ENCODE measurements at places on chromosomes 3 and 15.

DNA sequence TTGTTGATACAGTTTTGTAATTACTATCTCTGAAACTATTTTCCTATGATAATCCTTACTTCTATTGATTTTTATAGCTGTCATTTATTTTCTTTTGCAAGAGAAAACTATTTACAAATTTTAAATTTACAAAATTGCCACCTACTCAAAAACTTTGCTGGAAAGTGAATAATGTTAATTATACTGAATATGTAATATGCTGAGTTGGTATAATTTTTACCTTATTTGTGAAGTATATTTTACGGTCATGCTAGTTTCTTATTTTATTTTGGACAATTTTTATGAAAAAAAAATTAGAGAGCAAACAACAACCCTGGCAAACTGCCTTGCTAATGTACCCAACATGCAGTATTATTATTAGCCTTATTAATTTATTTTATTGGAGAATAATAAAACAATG, 2.9 kb downstream of the KCNH8 start:
- DNase-seq, result no peak

DNA sequence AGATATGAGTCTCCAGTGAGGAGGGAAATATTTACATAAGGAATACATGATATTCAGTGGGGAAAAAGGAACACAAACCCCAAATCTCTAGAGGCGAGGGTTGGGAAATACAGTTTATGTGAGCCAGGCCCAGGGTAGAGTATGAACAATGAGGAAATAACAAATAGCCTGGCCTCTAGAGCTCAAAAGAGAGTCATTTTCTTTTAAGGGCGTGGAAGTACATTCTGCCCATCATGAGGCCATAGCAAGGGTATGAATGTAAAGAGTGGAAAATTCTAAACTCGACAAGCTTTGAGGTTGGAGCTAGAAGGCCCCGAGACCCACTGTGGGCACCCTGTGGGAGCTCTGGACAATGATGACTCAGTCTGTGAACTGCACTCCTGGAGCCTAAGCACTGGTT, 27.8 kb upstream of the IGF2BP2 start:
- DNase-seq, result no peak

DNA sequence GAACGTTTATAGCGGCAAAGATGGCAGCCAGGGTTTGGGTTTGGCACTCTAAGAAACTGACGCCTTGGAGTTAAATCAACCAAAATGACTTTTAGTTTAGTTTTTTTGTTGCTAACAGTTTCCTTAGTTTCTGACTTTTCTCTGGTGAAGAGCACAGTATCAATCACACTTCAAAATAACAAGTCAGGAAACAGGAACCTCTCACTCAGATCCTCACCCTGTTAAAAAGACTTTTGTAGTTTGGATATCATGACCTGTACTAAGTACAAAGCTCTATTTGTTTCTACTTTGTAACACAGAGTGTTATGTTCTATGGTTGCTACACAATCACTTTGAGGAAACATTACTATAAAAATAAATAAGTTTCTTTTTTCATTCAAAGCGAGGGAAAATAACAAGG, 51.1 kb downstream of the ATP10A start:
- DNase-seq, result no peak

GRCh38 chr3:54062546-54062945, 59.8 kb upstream of the CACNA2D3 start:
- DNase-seq, result no peak

GRCh38 chr15:80507131-80507530, 102.9 kb downstream of the ARNT2 start:
- DNase-seq, result no peak

GRCh38 chr3:114126461-114126860, 52.4 kb downstream of the DRD3 start:
- no peak for DNase-seq

- no peak for DNase-seq
Measured at GRCh38 chr3:105315815-105316214, 50.9 kb upstream of the ALCAM start.

DNA sequence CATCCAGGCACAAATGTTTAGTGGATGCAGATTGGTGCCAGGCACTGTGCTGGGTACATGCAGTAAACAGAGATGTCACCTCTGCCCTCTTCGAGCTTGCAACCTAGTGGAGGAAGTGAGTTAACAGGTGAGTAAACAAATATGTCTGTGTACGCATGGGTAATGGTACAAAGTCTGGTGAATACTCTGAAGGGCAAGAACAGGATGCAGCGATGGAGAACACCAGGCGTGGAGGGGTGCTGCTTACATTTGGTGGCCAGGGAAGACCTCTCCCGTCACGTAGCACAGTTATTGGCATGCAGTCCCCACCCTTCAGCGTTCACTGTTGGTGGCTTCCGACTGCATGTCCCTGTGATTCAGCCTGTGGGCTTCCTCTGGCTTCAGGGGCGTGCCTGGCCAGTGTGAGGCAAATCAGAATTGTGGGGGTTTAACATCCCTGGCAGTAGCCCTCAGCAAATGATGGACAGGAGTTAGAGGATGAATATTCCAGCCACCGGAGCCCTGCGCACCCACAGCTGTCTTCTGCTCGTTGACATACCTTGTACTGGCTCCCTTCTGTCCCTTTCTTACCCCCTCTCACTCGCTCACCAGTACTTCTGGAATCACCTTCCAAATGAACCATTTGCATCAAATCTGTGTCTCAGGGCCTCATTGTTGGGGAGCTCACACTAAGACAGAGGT, 9.1 kb upstream of the HDAC11 start:
- no peak for DNase-seq

GRCh38 chr15:48596841-48597240, 48.7 kb downstream of the FBN1 start:
- no peak for DNase-seq

- DNase-seq, result no peak
Measured at GRCh38 chr15:40702077-40702476, 7.1 kb downstream of the RAD51 start.

DNA sequence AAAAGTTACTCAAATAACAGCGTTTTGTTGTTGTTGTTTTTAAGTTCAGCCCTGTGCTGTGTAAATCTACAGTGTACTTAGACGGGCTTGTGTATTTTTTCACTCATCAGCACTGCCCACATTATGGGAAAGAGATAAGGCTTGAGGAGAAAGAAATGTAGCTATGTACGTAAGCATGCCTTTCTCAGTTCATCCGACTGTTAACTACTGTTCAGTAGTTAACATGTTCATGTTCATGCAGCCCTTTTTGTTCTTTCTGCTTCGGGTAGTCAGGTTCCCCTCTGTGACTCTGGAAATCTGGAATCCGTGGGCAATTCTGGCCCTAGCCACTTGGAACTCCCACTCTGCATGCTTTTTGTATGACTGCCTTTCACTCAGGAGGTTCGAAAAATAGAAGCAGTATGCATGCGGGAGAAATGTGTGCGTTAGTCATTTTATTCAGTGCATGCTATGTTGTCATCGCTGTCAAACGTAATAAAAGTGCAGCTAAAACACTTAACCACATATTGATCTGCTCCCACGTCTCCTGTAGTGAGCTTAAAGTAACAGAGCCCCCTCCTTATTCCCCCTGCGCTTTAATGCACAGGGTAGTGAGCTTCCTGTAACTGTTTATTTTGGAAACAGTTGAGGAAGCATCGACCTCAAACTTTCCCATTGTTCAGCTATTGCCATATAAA, 283.1 kb upstream of the NR2F2 start:
- DNase-seq, result no peak

DNA sequence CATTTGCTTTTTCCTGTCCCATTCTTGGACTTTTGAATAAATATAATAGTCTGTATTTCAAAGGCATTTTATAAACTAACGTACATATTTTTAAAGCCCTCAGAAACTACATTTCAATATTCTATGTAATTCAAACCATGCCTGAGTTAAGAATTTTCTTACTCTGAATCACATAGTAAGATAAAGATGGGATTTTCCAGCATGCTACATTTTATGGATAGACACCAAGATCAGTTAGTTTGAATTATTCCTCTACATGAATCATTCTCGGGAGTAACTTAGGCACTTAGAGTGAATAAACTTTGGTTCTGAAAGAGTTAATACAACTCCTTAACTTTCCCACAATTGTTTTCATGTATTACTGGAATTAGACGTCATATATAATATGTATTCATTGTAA, 713.3 kb upstream of the CBLB start:
- no peak for DNase-seq

GRCh38 chr3:9781551-9781950, 10.7 kb downstream of the TADA3 start:
- DNase-seq, result no peak

DNA sequence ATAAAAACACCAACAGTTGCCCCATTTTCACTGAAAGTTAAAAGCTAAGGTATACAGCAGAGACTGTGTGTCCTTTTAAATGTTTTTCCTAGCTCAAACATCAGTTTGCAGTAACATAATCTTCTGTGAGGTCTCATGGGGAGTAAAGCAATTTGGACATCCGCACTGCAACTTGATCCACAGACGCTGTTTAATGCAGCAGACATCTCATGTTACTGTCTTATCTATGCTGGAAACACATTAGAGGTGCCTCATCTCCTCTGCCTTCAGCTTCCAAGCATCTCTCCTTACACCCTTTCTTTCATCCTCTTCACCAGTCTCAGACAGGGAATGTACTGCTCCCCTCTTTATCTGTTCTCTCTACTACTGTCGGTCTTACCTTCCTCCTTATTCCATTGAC, 53.7 kb upstream of the ATP11B start:
- no peak for DNase-seq

GRCh38 chr3:153042088-153042487, 119.9 kb upstream of the RAP2B start:
- no peak for DNase-seq

DNA sequence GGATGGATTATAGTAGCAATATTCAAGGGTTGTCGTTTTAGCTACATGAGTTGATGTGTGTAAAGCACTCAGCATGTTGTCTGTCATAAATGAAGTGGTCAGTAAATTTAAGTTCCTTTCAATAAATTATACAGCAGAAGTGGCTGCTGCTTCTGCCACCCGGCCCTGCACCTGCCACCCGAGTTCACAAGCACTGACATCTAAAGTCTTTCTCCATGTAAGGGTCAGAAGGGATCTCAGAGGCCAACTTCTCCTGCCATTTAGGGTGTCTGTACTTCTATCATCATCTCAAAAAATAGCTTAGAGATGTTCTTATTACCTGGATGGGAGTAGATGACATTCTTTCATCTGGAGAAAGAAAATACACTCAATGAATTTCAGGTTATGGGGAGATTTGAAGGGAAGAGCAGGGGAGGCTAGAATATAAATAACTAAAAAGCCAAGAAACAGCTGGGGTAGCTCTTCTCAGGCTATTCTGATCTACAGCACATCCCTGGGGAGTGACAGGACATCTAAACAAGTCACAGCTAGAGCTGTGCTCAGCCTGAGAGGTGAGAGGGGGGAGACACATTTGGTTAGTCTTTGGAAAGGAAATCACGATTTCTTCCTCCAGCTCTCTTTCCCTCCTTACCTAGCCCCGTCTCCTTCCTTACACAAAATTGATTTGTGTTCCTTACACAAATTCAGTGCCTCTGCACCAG, 8.0 kb downstream of the GCSAM start:
- no peak for DNase-seq

GRCh38 chr3:57154470-57155309, 10.5 kb downstream of the IL17RD start:
- no peak for DNase-seq

DNA sequence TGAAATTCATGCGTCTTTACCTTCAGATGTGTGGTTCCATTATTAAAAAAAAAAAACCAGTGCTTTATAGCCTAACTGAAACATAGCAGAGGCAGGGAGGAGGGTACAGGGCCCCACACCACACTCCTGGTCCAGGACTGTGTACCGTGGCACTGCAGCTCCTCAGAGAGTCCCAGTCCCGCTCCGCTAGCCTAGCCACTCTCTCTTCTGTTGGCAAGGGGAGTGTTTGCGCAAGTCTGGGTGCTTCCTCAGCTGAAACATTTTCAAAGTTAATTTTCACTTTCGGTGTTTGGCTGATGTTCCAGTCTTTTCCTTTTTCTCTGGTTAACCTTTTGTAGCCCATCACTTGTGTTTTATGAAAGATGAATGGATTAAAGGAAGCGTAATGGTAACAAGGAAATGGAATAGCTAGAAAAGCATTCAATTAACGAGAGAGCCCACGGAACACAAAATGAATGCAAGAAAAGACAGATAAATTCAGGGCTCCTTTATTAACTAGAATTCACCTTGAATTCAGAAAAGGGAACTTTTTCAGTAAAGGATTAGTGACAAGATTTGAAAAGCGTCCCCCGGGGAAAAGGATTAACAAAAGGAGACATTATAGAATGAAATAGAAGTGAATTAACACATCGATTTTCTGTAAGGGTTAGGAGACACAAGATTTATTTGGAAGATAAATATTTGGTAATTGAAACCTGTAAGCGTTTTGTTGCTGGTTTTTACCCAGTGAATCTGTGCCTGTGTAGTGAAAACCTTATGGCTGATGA, 177.0 kb downstream of the CACNA2D3 start:
- DNase-seq, result no peak

- DNase-seq, result no peak
Measured at GRCh38 chr15:31489281-31489680, 162.6 kb downstream of the KLF13 start.

DNA sequence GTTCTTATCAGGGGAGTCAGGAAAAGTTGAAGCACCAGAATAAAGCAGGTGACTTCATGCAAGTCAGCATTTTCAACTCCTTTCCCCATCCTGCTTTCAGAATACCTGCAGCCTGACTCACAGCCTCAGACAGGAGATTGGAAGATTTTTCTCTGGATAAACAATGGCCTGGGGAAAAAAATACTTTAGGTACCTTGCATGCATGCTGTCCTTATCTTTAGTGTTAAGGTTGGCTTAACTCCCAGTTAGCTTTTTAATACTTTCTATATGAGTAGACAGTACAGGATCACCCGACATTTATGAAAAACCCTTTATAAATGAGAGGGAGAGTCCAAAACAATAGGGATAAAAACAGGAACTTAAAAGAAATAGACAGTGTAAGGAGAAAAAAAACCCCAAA, 53.6 kb downstream of the PAK2 start:
- no peak for DNase-seq

DNA sequence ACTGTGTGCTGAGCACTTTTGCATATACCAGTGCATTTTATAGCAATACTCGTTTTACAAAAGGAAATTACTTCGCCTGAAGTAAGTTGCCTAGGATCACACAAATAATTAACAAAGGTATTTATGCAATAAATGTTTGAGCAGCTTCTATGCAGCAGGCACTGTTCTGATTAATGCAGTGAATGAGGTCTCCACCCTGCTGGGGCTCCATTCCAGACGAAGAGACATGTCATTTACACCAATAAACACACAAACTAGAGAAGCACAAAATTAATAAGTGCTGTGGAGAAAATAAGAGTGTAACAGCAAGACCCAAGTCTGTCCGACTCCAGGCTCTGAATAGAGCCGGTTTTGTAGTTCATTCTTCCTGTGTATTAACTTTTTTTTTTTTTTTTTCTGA, 17.5 kb downstream of the NOX5 start:
- DNase-seq, result no peak
